ENCODE measurements at places on chromosomes 3 and 15.

DNA sequence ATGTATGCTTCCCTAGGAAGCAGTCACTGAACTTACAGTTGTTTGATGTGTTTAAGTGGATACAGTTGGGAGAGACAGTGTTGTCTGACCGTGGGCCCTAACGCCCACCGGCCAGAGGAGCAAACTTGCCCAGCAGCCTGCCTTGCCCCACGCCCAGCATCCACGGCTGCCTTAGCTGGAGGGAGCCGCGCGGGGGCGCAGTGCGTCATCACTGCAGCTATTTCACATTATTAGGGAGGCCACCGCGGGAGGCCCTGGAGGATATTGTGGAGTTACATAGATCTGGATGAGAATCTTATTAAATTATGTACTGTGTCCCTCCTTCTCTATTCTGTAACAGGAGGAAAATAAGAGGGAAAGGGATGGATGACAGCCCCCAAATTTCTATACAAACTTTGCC is 267.2 kb downstream of the GABRG3 start:
- DNase-seq: no peak

- DNase-seq: no peak
Measured at GRCh38 chr15:32763295-32763694, 45.5 kb downstream of the GREM1 start.

- no peak for DNase-seq
Measured at GRCh38 chr15:39888809-39889208, 31.3 kb downstream of the GPR176 start.

GRCh38 chr3:87126321-87126720 is 100.8 kb upstream of the CHMP2B start:
- DNase-seq: no peak

DNA sequence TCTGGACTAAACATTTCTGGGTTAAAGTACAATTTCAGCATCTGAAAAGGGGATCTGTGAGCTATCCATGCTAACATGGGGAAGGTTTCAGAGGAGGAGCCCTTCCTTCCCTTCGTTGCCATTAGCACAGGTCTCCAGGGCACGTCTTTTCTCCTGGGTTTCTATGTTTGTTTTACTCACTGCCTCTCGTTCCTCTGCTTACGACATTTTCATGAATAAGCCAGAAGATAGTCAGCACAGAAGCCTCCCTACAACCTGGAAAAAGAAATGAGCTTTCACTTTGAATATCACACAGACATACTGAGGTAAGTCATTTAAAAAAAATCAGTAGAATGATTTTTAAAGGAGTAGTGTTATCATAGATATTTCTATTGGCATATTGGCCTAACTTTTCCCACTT is 117.2 kb upstream of the KCNMB2 start:
- DNase-seq: no peak

GRCh38 chr3:32224016-32224516 is 14.4 kb upstream of the CMTM8 start:
- no peak for DNase-seq

DNA sequence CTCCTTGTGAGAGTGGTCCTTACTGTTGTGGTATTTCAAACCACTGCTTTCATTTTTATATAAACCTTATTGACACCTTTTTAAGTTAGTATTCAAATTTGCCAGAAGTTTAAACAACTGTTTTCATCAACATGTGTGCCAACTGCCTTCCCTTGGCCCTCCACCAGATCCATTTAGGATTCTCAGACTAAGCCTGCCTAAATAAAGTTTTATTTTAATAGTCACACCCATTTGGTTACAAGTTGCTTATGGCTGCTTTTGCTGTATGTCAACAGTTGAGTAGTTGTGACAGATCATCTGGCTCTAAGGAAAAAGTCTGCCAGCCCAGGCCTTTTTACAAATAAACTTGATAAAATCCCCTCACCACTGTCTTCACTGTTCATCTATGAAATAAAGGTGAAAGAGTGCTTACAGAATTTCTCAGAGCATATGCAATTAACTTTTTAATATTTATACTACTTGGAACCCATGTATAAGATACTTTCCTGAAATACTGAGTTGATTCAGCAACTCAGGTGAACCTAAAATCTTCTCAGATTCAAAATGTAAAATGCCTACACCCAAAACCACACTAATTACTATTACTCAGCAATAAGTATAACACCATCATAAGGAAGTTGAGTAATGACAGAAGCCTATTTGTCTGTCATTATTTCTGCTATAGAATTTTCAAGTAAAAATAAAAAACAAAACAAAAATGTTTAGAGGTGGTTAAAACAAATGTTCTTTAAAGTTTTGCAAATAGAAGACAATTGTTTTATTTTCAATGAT is 35.1 kb downstream of the PEAK1 start:
- no peak for DNase-seq

DNA sequence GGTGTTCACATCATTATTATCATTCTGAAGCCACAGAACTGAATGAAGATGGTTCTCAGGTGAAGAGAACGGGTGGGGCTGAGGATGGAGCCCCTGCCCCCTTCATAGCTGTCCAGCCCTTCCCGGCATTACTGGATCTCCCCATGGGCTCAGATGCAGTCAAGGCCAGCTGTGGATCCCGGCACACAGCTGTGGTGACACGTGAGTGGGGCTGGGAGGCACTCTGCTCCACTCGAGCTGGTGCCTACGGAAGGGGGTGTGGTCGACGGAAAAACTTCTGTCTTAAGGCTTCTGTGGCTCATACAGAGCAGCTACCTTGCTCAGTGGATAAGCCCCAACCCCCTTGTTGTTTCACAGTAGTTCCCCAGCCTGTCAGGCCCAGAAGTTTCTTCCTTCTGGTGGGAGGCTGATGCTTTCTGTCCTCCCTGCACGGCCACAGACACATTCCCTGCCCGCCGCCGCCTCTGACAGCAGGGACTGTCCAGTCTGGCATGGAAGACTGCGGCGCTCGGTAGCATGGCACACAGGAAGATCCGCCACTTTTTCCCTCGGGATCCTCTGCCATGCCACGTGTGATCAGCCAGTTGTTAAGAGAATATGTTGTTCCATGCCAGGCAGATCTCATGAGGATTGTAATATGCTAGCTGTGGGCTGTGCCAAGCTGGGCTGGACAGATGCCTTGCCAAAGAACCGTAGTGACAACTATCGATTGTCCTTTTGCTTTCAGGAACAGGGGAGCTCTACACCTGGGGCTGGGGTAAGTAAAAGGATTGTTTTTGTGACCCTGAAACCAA is 5.8 kb downstream of the RCCD1 start:
- no peak for DNase-seq

DNA sequence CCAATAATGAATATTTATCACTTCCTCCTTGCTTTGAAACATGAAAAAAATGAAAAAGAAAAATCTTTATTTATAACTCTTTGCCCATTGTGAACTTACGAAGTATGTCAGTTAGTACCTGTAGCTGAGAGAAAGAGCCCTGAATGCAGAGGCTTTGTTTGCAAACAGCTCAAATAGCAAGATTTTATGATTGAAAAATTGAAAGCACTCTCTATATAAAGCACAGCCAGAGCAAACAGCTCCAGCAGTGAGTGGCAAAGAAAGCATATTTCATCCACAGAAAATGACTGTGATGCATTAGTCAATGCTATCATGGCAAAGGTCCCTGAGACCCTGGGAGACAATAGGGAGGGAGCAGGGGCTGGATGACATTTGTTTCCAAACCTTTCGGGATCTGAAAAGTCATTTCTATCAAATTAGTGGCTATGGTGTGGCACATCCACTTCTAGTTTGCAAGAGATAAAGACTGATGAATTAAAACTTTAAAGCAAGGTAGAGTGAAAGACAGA is 576.1 kb downstream of the OTOL1 start:
- DNase-seq: no peak

GRCh38 chr15:85897207-85897894 is 102.6 kb upstream of the KLHL25 start:
- no peak for DNase-seq

DNA sequence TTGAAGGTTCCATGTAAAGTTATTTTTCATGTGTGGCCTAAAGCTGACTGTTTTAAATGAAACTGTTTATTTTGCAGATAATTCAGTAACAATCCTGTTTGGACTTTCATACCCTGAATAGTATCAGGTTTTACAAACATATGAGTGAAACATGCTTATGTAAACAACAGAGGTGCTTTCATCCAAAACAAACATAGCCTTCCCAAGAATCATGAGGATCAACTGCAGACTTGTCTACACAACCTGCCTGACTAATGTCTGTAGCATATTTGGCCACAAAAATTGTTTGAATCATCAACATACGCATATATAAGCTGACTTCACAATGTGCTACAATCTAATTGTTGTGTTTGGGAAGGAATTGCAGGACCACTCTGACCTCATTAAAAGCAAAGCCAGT is 190.4 kb downstream of the DIPK2A start:
- DNase-seq: no peak

DNA sequence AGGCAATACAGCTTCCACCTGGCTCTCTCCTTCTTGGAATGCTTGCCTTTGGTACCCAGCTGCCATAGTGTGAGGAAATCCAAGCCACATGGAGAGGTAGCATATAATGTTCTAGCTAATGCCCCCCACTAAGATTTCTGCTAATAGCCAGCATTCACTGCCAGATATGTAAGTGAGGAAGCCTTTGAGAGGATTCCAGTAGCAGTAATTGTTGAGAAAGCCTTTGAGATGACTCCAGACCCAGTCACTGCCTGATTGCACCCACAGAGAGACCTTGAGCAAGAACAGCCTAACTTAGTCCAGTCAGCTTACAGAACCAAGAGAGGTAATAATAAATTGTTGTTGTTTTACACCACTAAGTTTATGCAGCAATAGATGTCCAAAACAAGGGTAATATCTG is 63.1 kb downstream of the STRIT1 start:
- DNase-seq: no peak

- no peak for DNase-seq
Measured at GRCh38 chr3:125168711-125169393, 43.7 kb downstream of the SLC12A8 start.

DNA sequence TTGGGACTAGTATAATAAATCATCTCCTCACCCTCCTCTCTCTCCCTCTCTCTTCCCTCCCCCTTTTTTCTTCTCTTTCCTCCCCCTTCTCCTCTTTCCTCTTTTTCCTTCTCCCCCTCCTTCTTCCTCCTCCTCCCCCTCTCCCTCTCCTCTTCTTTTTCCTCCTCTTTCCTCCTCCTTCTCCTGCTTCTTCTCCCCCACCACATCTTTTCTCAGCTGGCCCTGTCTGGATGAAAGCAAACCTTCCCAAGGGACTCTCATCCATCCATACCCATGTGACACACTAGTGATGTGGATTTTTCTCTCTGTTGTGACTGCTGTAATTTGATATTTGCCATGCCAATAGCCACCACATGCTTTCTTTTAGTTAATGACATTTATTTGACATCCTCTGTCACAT is 127.2 kb downstream of the EBLN2 start:
- no peak for DNase-seq

DNA sequence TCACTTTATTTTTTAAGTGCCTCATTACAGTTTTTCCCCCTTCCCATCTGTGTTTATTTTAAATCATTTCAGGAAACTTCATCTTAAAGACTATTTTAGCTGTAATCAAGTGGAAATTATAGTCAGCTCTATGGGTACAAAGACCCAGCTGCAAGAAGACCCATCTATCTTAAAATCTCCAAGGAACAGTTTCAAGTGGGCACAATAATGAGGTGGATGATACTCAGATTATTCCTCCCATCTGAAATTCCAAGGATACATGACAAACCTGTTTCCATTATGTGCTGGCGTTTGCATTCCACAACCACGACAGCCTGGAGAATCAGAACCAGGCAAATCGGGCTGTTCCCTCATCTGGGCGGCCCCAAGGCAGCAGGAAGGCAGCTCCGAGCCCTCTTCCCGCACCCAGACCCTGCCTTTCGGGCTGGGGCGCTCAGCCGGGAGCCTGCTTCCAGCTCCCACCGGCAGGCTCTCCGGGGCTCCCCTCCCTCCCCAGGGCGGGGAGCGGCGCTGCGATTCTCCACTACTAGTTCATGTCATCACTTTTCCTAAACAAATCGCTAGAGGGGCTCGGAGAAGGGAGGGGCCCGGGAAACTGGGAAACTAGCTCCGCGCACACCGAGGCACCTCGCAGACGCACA is at the start of gene MGLL:
TSS of gene MGLL (minus strand) at position 475 of the 641 bp plus-strand sequence. CDS start at position 278, 197 bp downstream.
- peak; percentile 23 for DNase-seq

DNA sequence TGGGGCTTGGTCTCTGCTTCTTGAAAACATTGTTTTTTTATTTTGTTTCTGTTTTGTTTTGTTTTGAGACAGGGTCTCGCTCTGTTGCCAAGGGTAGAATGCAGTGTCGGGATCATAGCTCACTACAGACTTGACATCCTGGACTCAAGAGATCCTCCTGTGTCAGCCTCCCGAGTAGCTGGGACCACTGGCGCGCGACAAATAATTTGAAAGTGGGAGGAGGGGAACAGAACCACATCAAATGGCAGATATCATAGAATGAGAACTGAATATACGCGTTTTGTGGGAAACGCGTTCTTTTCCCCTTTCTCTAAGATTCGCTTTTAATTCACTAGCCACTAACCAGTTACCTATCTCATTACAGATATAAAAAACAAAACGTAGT is 641 bp upstream of the VPS13C start:
- DNase-seq: no peak

DNA sequence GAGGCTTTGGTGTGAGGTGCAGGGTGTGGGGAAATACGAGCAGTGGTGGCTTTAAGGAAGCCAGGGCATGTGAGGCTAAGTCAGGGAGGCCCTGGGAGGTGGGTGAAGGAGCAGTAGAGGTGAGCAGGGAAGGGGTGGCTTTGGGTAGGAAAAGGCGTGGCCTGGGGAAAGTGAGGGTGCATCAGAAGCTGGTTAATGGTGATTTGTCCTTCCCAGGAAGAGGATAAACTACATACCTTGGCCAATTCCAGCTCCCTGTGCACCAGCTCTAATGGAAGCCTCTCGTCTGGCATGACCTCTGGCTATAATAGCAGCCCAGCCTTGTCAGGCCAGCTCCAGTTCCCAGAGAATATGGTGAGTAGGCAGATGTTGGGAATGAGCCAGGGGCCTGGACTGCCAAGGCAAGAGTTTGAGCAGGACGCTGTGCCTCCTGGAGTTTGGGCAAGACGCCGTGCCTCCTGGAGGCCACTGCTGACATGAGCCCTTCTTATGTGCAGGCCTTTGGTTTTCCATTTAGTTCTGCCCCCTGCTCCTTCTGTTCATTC is 41.3 kb downstream of the CDAN1 start:
- DNase-seq: no peak

- no peak for DNase-seq
Measured at GRCh38 chr3:141680620-141681389, 57.3 kb upstream of the RNF7 start.

- no peak for DNase-seq
Measured at GRCh38 chr3:149583921-149584635, 73.7 kb downstream of the WWTR1 start.

GRCh38 chr3:58021072-58021959 is 13.1 kb downstream of the FLNB start:
- DNase-seq: no peak
